ENCODE measurements at places on chromosomes 12 and 14.

- DNase-seq: no peak
These were observed 158.0 kb downstream of the SLC5A8 start for GRCh38 chr12:101051901-101052550.

DNA sequence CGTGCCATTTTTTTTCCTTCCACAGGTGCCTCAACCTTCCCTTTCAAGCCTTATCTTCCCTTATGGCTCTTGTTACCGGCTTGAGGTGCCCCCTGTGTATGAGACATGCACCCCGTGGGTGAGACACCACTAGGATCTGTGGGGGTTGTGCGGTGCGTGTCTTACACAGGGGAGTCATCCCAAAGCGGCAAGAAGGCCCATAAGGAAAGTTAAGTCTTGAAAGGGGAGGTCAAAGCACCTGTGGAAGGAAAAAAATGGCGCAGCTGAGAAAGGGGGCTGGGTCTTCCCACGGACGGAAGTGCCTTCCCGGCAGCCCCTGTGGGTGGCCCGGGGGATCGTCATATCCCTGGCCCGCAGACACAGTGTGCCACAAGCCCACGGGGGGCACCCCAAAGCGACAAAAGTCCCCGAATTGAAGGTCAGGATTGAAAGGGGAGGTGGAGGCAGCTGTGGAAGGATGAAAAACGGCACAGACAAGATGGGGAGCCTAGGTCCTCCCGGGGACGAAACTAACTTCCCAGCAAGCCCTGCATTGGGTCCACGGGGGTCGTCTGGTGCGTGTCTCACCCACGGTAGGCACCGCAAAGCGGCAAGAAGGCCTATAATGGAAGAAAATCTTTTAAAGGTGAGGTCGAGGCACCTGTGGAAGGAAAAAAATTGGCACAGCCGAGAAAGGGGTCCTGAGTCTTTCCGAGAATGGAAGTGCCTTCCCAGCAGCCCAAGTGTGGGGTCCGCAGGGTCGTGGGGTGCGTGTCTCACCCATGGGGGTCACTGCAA lies 273.3 kb downstream of the ALG10 start:
- no peak for DNase-seq

DNA sequence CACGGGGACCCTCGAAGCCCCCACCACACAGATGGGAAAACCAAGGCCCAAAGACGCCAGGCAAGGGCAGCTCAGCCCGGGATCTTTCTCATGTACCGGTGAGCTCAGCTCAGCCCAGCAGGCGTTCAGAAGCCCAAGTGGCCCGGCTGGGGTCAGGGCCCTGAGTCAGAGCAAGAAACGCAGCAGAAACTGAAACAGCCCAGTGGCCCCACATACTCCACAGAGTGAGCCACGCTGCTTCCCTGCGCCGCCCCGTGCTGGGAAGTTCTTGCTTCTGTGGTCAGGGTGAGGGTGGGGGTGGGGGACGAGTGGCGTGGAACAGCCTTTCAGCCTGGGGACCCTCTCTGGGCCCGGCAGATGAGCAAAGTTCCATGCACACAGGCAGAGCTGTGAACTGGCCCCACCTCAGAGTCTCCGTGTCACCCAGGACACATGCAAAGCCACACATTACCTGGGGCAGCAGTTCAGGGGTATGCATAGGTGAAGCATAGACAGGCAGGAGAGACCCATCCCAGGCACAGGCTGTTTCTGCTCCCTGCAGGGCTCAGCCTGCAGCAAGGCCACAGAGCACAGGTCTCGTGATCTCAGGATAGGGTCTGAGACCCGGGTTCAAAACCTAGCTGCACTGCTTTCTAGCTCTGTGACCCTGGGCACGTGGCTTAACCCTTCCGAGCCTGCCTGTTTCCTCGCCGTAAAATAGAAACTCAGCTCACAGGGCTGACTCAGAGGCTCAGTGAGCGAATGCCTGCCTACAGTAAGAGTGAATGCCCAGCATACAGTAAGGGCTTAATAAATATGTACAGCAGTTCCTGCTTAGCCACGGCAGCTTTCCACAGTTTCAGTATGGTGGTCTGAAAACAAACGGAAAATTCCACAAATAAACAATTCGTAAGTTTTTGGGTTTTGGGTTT lies 21.6 kb downstream of the NCOR2 start:
- no peak for DNase-seq

DNA sequence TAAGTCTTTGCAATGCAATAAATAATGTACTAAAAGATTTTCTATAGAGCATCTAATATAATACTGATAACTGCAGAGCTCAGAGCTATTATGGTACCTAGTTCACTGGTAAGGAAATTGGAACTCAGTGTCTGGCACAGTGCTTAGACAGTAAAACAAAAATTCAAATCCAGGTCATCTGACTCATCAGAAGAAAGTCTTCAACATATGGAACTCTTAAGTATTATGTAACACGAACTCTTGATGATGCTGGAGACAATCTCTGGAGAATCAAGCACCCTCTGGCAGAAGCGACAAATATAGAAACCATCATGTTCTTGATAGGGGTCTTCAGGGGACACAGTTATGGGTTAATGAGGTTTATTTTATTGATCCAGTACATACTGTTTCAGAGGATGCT lies 37.3 kb upstream of the TRHDE start:
- DNase-seq: no peak

DNA sequence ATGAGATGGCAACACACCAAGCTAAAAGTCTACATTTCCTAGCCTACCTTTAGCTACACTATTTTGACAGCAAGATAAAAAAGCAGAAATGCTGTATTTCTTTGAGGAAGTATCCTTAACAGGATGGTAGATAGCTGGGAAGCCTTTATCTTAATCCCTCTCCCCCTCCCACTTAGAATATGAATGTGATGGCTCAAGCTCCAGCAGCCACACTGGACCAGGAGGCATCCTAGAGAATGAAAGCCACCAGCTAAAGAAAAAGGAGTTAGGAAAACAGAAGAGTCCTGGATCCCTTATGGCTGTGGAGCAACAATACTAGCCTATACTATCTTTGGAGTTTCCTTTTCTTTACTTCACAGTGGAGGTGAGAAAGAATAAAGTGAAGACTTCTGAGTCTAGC lies 15.1 kb downstream of the NAP1L1 start:
- no peak for DNase-seq

GRCh38 chr12:105257321-105257728 lies 21.4 kb upstream of the APPL2 start:
- no peak for DNase-seq

DNA sequence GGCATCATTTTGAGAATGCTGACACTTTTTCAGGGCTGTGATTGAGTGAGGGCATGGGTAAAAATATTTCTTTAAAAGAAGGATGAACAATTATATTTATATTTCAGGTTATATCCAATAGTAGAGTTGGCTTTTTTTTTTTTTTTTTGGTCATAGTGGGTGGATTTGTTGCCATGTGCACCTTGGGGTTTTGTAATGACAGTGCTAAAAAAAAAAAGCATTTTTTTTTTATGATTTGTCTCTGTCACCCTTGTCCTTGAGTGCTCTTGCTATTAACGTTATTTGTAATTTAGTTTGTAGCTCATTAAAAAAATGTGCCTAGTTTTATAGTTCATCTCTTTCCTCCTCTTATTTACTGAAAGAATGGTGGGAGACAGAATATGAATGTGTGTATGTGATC lies 1.4 kb upstream of the RAB5B start:
- DNase-seq: no peak

DNA sequence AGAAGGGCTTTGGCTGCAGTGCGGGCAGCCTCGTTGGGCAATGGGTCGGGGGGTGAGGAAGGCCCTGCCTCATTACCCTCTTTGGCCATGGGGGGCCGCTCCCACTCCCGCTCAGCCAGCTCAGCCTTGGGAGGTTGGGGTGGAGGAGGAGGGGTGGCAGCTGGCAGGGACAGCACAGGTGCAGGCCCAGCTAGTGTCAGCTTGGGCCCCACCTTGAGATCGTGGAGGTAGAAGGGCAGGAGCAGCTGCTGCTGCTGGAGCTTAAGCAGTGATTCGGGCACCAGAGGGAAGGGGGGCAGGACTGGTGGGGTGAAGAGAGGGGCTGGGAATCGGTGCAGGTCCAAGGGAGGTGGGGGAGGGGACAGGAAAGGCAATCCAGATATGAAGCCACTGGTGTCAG lies 26.0 kb downstream of the ZFHX2 start:
- DNase-seq: no peak

GRCh38 chr14:42719391-42719790 lies 1112.7 kb downstream of the LRFN5 start:
- no peak for DNase-seq

- DNase-seq: no peak
These were observed 23.0 kb downstream of the AICDA start for GRCh38 chr12:8589679-8590078.

DNA sequence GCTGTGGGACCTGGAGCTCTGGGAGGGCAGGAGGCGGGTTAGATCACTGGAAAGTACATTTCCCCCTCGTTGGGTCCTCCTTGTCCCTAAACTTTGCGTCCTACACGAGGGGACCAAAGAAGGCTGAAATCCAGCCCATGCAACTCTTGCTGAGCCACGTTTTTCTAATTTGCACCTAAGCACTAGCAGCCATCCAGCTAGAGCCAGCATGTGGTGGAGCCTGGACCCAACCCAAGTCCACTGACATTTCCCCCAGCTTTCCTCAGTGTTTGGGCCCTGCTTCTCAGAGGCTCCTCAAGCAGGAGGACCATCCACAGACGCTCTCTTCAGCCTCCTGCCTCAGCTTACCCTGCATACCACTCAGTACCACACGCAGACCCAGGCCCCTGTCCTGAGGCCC lies 49.7 kb downstream of the TSPAN11 start:
- no peak for DNase-seq

- DNase-seq: no peak
These were observed 13.2 kb downstream of the PRKAB1 start for GRCh38 chr12:119681111-119681510.

Data from stimulated activated CD8-positive, alpha-beta memory T cell treated with anti-CD3 and anti-CD28 coated beads, Interleukin-7, amount 100 ng/mL, for 24 hours (primary cell).